ENCODE measurements at places on chromosomes 7 and 10.

- peak; percentile 37 for DNase-seq
These were observed 4.9 kb upstream of the CLDN3 start for GRCh38 chr7:73774923-73775322.

GRCh38 chr7:34158368-34159153 lies 253.2 kb downstream of the BMPER start:
- DNase-seq = no peak

- no peak for DNase-seq
These were observed 77.1 kb downstream of the FRMPD2 start for GRCh38 chr10:48197236-48197899.

- DNase-seq = peak; percentile 92
These were observed 251.2 kb downstream of the POU6F2 start for GRCh38 chr7:39228946-39229345.

- peak; percentile 50 for DNase-seq
These were observed 27.1 kb upstream of the TNRC18 start for GRCh38 chr7:5450549-5451327.
